Caki2 (cell line): ENCODE measurements at places on chromosomes 5 and 9. TPM values are rescaled to one million over a fixed set of nuclear protein-coding genes. Genes with fewer than 3 reads are reported as not detected.

DNA sequence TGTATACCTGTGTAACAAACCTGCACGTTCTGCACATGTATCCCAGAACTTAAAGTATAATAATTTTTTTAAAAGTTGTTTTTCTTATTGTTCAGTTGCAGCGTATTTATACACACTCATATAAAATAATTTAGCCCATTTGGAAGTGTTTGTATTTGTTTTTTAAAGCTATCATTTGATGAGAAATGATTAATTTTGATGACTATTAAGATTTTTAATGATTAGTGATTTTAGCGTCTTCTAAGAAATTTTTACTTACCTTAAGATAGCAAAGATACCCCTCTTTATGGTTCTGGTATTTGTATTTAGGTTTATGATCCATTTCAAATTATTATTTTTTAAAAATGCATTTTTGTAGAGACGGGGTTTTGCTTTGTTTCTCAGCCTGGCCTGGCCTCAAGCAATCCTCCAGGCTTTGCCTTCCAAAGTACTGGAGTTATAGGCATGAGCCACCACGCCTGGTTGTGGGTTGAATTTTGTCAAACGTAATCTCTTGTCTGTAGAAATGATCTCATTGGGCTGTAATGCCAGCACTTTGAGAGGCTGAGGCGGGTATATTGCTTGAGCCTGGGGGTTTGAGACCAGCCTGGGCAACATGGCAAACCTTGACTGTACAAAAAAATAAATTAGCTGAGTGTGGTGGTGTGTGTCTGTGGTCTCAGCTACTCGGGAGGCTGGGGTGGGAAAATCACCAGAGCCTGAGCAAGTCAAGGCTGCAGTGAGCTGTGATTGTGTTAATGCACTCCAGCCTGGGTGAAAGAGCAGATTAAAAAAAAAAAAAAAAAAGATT lies 26.9 kb downstream of the CSNK1G3 start:
- no peak for DNase-seq

DNA sequence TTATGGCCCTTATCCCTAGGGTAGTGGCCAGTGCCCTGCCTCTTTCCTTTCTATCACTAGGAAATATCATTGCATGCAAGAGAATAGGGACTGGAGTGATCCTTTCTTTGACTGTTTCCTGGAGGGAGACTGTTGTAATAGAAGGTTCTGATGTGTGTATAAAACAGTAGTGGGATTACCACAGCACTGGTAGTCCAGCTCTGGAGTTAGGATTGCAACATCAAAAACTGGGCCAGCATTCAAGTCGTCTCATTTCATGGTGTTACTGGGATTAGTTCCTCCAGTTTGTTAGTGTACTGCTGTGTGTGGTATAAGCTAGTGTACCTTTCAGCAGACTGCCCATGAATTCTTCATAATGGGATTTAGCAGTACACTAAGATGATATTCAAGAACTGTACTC lies 45.8 kb downstream of the KIAA1958 start:
- DNase-seq: no peak

- DNase-seq: no peak
These were observed 74.7 kb downstream of the MSX2 start for GRCh38 chr5:174799121-174799520.

The PCDHGA11 gene
- total RNA-seq: not detected in 2 replicates

GRCh38 chr5:123882965-123883345 lies 371.0 kb downstream of the CSNK1G3 start:
- DNase-seq: no peak

DNA sequence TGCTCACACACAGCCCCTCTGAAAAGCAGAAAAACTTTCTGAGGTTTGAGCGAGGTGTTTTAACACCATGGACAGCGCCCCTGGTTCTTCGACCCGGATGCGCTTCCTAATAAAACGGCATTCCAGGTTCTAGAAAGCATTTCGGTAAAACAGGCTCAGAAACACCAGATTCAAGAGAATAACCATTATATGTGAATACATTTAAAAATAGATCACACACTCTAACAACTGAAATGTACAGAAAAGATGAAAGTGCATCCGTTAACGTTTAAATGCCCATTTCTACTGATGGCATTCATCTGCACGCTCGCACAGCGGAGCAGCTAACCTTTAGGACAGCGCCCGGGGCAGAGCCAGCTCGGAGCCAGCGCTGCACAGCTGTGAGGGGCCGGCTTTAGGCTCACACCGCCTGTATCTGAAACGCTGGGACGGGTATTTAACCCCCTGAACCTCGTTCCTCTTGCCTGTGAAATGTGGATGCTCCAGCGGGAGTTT lies 26.3 kb upstream of the TENT4A start:
- no peak for DNase-seq

The ADAMTS12 gene
- not detected in 2 replicates for total RNA-seq

DNA sequence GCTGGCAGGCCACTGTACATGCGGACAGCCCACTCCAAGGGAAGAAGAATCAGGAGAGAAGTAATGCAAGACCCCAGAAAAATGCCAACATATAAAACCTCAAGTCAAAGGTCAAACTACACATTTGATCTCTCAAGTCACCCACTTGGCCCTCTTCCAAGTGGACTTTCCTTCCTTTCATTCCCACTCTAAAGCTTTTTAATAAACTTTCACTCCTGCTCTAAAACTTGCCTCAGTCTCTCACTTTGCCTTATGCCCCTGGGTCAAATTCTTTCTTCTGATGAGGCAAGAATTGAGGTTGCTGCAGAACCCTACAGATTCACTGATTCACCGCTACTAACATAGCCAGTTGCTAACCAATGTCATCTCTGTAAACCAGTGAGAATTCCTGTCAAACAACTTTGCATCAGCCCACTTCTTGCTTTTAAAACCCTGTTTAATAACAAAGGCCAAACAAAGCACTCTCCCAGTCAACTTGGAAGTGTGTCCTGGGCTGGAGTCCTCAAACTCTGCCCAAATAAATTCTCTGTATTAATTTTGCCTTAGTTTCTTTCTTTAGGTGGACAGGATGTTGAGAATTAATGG lies 6.9 kb upstream of the ATP6V1G1 start:
- DNase-seq: no peak
